ENCODE measurements at places on chromosomes 2 and 18.

GRCh38 chr2:230636684-230637271 lies 75.9 kb upstream of the CAB39 start:
- DNase-seq: no peak

- no peak for DNase-seq
Measured at GRCh38 chr2:26349690-26350089, 3.1 kb upstream of the ADGRF3 start.

DNA sequence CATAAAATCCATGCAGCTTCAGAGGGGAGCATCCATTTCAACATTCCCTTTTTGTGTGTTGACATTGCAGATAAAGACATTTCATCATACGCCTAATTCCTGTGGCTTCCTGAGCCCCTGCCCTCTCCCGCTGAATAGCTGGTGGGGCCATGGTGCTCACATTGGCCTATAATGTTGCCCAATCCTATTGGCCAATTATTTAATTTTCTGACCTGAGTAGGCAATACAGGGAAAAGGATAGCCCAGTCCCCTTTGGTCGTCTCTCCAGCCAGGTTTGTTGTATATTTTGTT lies 163.8 kb upstream of the MYCN start:
- no peak for DNase-seq

- DNase-seq: no peak
Measured at GRCh38 chr2:226716126-226716525, 83.5 kb downstream of the IRS1 start.
